ENCODE measurements at places on chromosomes 5 and 9. TPM values are rescaled to one million over a fixed set of nuclear protein-coding genes. Genes with fewer than 3 reads are reported as not detected.

DNA sequence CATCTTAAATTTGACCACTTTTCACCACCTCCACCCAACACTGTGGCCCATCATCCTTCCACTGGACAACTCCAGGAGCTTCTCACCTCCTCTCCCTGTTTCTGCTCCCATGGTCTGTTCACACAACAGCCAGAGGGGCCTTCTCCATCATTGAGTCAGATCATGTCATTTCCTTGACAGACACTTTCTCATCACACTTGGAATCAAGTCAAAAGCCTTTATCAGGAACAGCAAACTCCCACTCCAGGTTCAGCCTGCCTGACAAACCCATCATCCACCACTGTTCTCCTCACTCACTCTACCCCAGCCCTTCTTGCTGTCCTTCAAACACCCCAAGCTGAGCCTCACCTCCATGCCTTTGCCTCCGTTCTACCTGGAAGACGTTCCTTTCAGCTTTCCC is 78.4 kb upstream of the ADRA1B start:
- DNase-seq: no peak

The ADGRV1 gene
- total RNA-seq: 249 TPM

The EQTN gene
- 0.73 TPM for total RNA-seq

- no peak for DNase-seq
Observed at GRCh38 chr5:172403817-172404216, 50.5 kb downstream of the SH3PXD2B start.

GRCh38 chr5:103562453-103563157 is at the start of gene NUDT12:
Gene NUDT12 (minus strand): TSS chr5:103562789. CDS start chr5:103560248, 2,541 bp downstream.
- DNase-seq: peak; percentile 91

GRCh38 chr5:175707751-175708375 is 50.0 kb downstream of the HRH2 start:
- no peak for DNase-seq

DNA sequence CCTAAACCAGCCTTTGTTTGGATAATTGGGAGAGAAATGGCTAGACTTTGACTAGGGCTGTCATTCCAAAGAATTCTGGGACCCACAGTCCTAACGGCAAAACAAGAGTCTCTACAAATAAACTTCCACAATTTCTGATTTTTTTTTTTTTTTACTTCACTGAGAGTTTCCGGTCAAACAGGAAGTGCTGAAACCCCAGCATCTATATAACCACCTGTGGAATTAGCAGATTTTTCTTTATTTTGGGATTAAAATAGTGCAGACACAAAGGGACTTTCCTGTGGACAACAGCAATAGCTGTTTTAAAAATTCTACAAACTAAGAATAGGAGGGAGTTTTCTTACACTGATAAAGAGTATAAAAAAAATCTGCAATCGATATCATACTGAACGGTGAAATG is 157.4 kb downstream of the ARSB start:
- DNase-seq: no peak

GRCh38 chr5:172453986-172454357 is 353 bp downstream of the SH3PXD2B start:
- DNase-seq: no peak

- no peak for DNase-seq
Observed at GRCh38 chr9:137449081-137449844, 8.1 kb upstream of the ENTPD8 start.

- no peak for DNase-seq
Observed at GRCh38 chr5:157198277-157198986, 17.8 kb downstream of the ITK start.

GRCh38 chr5:179795049-179795862 is 1.5 kb downstream of the LTC4S start:
- DNase-seq: no peak

The EGFLAM gene
- total RNA-seq: 13.7 TPM

GRCh38 chr5:111513131-111513520 is 791 bp upstream of the STARD4 start:
- DNase-seq: peak; percentile 19

DNA sequence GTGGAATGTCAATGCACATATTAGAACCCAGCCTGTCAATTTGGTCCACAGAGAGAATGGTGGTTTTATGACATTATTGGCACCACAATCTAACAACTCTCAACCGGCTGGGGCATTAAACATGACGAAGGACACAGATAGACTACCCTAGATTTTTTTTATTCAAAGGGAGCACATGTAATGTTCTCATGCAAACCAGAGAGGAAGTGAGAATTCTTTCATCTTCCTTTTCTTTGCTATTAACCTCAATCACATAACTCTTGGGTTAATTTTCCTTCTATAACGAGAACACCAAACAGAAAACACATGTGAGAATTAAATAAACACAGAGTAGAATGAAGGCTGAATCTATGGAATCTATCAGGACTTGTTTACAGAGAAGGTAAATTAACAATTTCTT is 94.9 kb upstream of the TNC start:
- DNase-seq: no peak

The PTGR1 gene
- 21.3 TPM for total RNA-seq

GRCh38 chr5:91225848-91226686 is 157.1 kb downstream of the ARRDC3 start:
- DNase-seq: no peak

- no peak for DNase-seq
Observed at GRCh38 chr5:93101661-93102060, 479.4 kb downstream of the NR2F1-AS1 start.

The FYB1 gene
- 1.9 TPM for total RNA-seq

GRCh38 chr5:177378884-177379883 is 5.0 kb upstream of the SLC34A1 start:
- no peak for DNase-seq

DNA sequence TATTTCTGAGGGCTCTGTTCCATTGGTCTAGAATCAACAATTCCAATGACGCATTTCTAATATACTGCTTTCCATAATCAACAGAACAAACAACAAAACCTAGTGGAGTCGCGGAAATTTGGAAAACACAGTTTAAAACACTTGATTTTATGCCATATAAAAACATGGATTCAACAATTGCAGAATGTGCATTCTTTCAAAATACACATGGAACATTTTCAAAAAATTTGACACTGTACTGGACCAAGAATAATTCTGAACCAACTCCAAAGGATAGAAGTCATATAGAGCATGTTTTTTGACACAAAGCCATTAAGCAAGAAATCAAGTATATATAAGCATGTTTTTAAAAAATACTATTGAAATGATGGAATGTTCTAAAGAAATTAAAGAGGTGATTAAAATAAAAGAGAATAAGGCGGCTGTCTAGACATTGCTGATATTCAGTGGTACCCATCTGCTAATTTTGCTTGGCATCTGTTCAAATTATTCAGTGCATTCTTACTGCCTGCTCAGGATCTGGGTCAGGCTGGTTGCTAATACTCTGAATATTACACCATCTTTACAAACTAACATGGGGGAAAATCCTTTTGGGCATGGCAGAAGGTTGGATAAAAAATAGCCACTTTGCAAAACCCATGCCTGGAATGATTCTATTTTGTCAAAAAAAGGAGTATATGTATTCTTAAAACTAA is 221.3 kb downstream of the NPR3 start:
- no peak for DNase-seq

- DNase-seq: no peak
Observed at GRCh38 chr5:36691696-36692371, 85.4 kb downstream of the SLC1A3 start.

- no peak for DNase-seq
Observed at GRCh38 chr5:74491586-74491985, 148.9 kb downstream of the ENC1 start.

- no peak for DNase-seq
Observed at GRCh38 chr9:74609671-74610405, 112.7 kb downstream of the RORB start.

The DCAF10 gene
- total RNA-seq: 28.2 TPM

DNA sequence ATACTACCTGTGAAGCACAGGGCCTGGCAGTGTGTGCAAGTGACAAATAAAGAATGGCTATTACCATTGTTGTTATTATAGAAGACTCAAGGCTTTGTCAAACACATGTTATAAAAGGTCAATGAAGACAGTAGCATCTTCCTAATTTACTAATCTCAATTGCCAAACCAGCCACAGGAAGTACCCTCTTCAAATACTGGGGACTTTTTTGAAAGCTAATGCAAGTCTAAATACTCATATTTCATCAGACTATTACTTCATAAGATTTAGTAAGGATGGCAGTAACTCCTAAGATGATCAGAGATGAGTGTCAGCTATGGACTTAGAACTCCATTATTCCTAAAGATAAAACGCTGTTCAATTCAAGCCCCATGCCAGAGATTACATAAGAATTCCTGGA is 43.0 kb downstream of the GNAQ start:
- DNase-seq: no peak

- no peak for DNase-seq
Observed at GRCh38 chr5:10885026-10885425, 124.0 kb upstream of the DAP start.

The FOXD4L3 gene
- not detected for total RNA-seq

The MYMK gene
- total RNA-seq: not detected

The TSSK1B gene
- total RNA-seq: 0.73 TPM

GRCh38 chr9:111916234-111916645 is 19.6 kb downstream of the UGCG start:
- no peak for DNase-seq

The PCDHA6 gene
- 26.8 TPM for total RNA-seq

The SLC36A3 gene
- total RNA-seq: not detected

- no peak for DNase-seq
Observed at GRCh38 chr9:131995382-131995781, 84.3 kb downstream of the MED27 start.

The ZDHHC12 gene
- 1.7 TPM for total RNA-seq

GRCh38 chr9:98551511-98552286 is 157.0 kb downstream of the GABBR2 start:
- DNase-seq: peak; percentile 82

- DNase-seq: no peak
Observed at GRCh38 chr5:71537687-71538086, 49.5 kb upstream of the MCCC2 start.

The SMIM33 gene
- total RNA-seq: not detected

Data from cerebellum (tissue), 4 donors.